ENCODE measurements at places on chromosomes 13 and 19. TPM values are rescaled to one million over a fixed set of nuclear protein-coding genes. Genes with fewer than 3 reads are reported as not detected.
A peak's percentile ranks its signal among the peaks of the same experiment; 100 is the strongest.

DNA sequence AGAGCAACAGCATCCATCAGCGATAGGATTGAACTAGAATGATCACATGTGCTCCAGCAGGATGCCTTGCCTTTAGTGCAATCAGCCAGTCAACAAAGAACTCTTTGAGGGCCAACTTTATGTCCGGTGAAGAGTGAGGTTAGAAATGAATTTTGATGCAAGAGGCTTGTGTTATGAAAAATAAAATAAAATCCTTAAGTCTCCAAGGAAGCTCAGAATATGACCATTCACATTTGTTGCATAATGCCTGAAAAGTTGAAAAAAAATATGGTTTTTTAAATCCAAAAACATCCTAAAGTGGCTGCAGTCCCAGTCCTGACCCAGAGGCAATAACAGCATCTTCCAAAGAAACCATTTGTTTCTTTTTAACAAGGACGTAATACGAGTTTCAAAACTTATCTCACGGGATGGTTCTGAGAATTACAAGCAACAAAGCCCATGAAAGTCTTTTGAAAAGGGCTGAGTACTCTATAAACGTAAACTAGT lies 61.3 kb downstream of the DCLK1 start:
- peaks cover 28% of the 10 kb centered on the region for H3K4me1 ChIP-seq
- no peak overlapping the region for H3K4me3 ChIP-seq
- DNase-seq: no peak
- H3K27me3 ChIP-seq: no peaks in the 10 kb centered on the region

GRCh38 chr19:33295621-33296487 lies 6.5 kb downstream of the CEBPA start:
- no peak for DNase-seq
- peaks cover 19% of the 10 kb centered on the region for H3K27me3 ChIP-seq
- no peak overlapping the region for H3K27ac ChIP-seq
- no peaks in the 10 kb centered on the region for H3K36me3 ChIP-seq
- H3K4me3 ChIP-seq: no peak overlapping the region

DNA sequence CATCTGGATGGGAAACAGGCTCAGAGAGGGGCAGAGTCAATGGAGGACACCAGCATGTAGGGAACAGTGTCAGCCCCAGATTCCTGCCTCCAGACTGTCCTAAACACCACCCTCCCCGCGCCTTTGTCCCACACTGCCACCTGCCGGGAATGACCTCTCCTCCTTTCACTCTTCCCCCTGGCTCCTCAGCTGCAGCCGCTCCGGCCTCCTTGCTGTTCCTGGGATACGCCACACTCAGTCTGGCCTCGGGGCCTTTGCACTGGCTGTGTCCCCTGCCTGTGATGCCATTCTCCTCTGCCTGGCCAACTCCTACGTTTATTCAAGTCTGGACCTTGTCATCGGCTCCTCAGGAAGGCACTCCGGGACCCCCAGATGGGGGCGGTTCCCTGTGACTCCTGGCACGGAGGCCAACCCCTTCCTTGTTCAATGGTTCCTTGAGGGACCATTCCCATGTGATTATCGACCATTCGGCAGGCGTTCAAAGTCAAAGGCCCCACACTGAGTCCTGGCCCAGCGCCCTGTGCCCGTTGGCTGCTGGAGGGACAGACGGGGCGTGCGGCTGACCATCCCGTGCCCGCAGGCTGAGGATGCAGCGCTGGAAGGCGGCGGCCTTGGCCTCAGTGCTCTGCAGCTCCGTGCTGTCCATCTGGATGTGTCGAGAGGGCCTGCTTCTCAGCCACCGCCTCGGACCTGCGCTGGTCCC lies 15.8 kb downstream of the FUT6 start:
- peaks cover 6% of the 10 kb centered on the region for H3K4me1 ChIP-seq
- no peaks in the 10 kb centered on the region for H3K36me3 ChIP-seq
- no peak overlapping the region for H3K27ac ChIP-seq
- no peak overlapping the region for H3K4me3 ChIP-seq

Gene KLK3
- total RNA-seq: 0.13 TPM

- no peaks in the 10 kb centered on the region for H3K27me3 ChIP-seq
- peaks cover 11% of the 10 kb centered on the region for H3K4me1 ChIP-seq
- H3K36me3 ChIP-seq: peaks cover 31% of the 10 kb centered on the region
- no peak overlapping the region for H3K4me3 ChIP-seq
- peak; percentile 45 for DNase-seq
- no peak overlapping the region for H3K27ac ChIP-seq
These were observed 151.9 kb downstream of the COL4A1 start for GRCh38 chr13:110155072-110155471.

DNA sequence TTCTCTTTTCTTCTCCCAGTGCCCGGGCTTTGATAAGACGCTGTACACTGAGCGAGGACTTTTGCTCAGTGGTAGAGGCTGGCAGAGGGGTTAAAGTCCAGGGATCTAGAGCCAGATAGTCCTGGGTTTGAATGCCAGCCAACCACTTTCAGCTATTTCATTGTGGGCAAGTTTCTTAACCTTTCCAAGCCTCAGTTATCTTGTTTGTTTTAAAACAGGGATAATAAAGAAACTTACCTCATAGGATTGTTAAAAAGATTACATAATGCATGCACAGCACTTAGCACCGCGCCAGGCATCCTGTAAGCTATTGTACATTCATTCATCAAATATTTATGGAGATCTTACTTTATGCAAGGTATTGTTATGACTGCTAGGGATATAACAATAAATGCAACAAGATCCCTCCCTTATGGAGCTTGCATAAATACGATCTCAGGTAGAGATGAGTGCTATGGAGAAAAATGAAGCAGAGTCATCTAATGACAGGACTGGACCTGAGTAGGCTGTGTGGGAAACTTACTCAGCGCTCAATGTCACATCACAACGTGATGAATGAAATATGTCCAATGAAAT lies 70.8 kb downstream of the LNX2 start:
- H3K4me1 ChIP-seq: no peaks in the 10 kb centered on the region
- no peak overlapping the region for H3K27ac ChIP-seq
- H3K4me3 ChIP-seq: no peak overlapping the region
- no peak for DNase-seq

DNA sequence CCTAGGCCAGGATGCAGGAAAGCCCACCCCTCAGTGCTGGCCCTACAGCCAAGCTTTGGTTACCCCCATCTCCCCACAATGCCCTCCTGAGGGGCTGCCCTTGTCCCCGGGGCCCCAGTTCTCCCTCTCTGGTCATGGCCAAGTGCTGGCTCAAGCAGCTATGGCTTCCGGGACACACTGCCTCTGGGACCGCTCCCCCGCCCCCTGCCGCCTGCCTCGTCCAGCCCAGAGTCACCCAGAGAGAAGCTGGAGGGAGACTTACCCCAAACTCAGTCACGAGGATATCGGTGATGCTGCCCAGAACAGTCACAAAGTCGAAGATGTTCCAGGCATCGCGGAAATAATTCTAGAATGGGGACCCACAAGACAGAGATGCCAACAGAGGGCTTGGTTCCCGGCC lies 94.7 kb downstream of the IER2 start:
- H3K27ac ChIP-seq: no peak overlapping the region
- H3K4me1 ChIP-seq: peaks cover 22% of the 10 kb centered on the region
- no peak overlapping the region for H3K4me3 ChIP-seq
- H3K27me3 ChIP-seq: peaks cover 5% of the 10 kb centered on the region
- H3K36me3 ChIP-seq: peaks cover 12% of the 10 kb centered on the region

Gene ZNF581
- 100 TPM for total RNA-seq

Gene OR10H1
- not detected for total RNA-seq

DNA sequence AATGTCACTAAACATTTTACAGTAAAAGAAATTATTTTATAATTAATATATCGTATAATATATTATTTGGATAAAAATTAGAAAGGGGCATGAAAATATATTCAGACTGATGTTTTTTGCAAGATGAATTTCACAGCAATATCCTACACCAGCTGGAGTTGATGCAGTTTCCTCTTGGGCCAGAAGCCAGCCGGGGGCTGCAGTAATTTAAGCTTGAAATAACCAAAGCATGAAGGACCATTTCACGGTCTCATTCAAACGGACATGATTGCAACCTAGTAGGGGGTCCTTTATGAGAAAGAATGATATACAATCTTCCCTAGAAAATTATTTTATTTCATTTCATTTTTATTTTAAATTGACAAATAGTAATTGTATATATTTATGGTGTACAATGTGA lies 797.2 kb upstream of the PCDH9 start:
- no peaks in the 10 kb centered on the region for H3K36me3 ChIP-seq
- peaks cover 7% of the 10 kb centered on the region for H3K27me3 ChIP-seq
- no peak overlapping the region for H3K4me3 ChIP-seq

DNA sequence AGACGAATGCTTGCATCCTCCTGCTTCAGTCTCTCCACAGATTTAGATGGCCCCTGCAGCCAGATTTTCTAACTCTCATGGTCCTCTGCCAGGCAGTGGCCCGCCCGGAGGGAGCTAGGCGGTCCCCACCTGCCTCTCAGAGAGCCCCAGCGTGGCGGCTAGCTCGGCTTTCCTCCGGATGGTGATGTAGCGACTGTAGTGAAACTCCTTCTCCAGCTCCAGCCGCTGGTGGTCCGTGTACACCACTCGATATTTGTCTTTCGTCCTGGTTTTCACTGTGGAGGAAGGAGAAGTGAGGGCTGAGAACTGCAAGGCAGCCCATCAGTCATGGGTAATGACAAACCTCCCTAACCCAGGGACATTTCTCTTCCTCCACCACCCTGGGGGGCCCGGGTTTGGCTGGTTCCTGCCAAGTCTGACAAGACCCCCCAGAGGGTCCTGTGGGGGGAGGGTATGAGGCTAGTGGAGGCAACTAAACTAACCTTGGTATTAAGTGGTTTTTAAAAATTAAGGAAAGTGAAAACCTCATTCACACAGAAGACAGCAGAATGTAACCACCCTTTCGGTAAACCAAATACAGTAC lies 4.3 kb downstream of the CDX2 start:
- H3K27me3 ChIP-seq: peaks cover 100% of the 10 kb centered on the region
- H3K4me1 ChIP-seq: peaks cover 65% of the 10 kb centered on the region
- H3K36me3 ChIP-seq: no peaks in the 10 kb centered on the region
- no peak overlapping the region for H3K4me3 ChIP-seq
- no peak for DNase-seq
- H3K27ac ChIP-seq: no peak overlapping the region

- peaks cover 7% of the 10 kb centered on the region for H3K36me3 ChIP-seq
- DNase-seq: no peak
- peak overlapping the region; percentile 92 for H3K27ac ChIP-seq
- peaks cover 17% of the 10 kb centered on the region for H3K27me3 ChIP-seq
These were observed 45.8 kb downstream of the TGDS start for GRCh38 chr13:94550062-94550738.

DNA sequence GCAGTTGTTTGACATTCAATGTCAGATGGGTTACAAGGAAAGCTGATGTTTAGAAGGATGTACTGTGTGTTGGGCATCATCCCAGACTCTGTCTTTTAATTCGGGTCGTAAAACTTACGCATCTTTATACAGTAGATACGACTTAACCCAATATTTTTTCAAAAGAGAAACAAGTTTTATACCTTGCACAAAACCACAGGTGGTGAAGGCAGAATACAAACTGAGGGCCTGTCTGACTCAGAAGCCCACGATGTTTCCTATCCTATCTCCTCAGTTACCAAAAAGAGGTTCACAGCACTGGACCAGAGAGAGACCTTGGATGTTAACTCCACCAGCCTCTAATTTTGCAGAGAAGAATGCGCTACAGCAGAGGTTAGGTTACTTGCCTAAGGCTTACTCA lies 477.0 kb downstream of the FOXO1 start:
- H3K27me3 ChIP-seq: peaks cover 3% of the 10 kb centered on the region
- no peak for DNase-seq
- no peak overlapping the region for H3K4me3 ChIP-seq
- no peak overlapping the region for H3K27ac ChIP-seq
- H3K36me3 ChIP-seq: no peaks in the 10 kb centered on the region

DNA sequence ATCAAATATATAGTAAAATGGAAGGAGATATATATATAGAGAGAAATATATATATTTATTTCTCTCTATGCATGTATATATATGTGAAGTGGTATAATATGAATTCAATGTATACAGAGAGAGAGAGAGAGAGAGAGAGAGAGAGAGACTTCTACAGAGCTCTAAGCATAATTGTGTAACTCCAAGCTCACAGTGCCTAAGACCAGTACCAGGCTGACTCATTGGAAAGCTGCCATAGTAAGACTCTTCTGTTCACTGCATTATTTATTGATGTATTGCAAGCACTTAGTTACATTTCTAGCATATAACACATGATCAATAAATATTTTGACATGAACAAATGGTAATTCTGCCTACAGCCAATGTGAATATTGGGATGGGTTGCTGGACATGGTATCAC lies 1734.7 kb downstream of the SLITRK1 start:
- no peaks in the 10 kb centered on the region for H3K27me3 ChIP-seq
- no peak for DNase-seq
- H3K27ac ChIP-seq: no peak overlapping the region
- H3K36me3 ChIP-seq: no peaks in the 10 kb centered on the region
- no peaks in the 10 kb centered on the region for H3K4me1 ChIP-seq
- H3K4me3 ChIP-seq: no peak overlapping the region

- no peak overlapping the region for H3K27ac ChIP-seq
- peaks cover 39% of the 10 kb centered on the region for H3K36me3 ChIP-seq
- peak overlapping the region; percentile 86 for H3K4me3 ChIP-seq
- peaks cover 19% of the 10 kb centered on the region for H3K27me3 ChIP-seq
- DNase-seq: peak; percentile 60
These were observed 661 bp downstream of the FREM2 start for GRCh38 chr13:38687246-38688229.

DNA sequence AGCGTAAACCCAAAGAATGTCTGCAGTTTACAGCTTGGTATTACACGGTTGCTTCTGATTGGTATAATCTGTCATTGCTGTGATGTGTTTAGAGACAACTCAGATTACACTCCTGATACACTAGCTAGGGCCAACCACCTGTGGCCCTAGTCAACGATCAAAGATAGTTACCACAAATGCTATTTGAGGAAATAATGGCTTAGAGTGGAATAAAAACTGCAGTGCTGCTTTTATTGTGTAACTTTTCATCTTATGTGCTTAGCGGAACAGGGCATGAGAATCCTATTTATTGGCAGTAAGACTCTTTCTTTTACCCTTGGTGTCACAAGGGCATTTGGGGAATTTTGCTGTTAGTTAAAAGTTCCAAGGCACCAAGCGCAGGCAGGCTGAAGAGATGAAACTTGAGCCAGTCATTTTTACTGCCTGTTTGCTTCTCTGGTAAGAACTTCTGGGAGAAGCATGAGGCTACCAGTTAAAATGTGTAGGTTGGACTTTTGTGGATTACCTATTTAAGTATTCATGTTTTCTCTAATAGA lies 363.3 kb downstream of the KCNRG start:
- 0 out of 2 replicates have a peak overlapping the region, but pooled peaks have one; percentile 9 for H3K4me3 ChIP-seq
- DNase-seq: no peak
- no peaks in the 10 kb centered on the region for H3K27me3 ChIP-seq
- H3K27ac ChIP-seq: peak overlapping the region; percentile 71
- peaks cover 72% of the 10 kb centered on the region for H3K4me1 ChIP-seq

GRCh38 chr13:111259058-111259457 lies 61.4 kb upstream of the TEX29 start:
- H3K27ac ChIP-seq: no peak overlapping the region
- no peak for DNase-seq
- peaks cover 27% of the 10 kb centered on the region for H3K36me3 ChIP-seq
- no peaks in the 10 kb centered on the region for H3K27me3 ChIP-seq
- H3K4me1 ChIP-seq: no peaks in the 10 kb centered on the region
